ENCODE measurements at places on chromosomes 11 and 22.

DNA sequence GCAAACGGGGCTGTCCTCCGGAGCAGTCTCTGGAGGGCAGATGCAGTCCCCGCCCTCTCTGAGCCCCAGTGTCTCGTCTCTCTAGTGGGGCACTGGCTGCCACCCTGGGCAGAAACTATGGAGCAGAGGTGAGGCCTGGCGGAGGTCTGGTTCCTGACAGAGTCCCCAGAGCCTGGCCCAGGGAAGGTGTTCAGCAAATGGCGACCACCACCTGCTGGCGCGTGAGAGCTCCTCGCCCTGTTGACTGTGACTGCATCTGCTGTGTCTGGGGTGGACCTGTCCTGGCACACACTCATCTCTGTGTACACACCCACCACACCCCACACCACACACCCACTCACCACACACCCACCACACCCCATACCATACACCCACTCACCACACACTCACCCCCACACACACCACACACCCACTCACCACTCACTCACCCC is 18.3 kb upstream of the TTLL12 start:
- DNase-seq = no peak

DNA sequence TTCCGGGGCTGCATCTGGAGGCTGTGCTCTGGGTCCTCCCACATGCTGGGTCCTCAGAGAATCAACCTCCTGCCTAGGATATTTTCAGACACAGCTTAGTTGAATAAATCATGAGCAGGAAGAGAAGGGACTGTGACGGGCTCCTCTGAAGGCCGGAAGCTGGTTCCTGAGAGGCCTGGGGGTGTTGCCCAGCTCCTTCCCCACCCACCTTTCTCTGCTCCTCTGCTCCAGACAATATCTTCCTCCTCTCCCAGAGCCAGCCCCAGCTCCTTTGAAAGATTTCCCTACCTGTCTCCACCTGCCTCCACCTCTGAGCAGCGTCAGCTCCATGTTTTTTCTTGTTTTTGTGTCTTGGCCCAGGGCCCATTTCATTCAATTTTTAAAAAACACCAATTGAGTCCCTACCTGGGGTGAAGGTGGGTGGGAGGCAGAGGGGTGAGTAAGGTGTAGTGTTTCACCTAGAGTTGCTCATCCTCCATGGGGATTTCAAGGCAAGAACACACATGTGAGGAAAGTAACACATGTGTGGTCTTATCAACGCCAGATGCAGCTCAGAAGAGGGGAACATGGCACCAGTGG is 24.8 kb upstream of the THY1 start:
- DNase-seq = no peak

GRCh38 chr11:14388352-14388751 is 29.4 kb upstream of the RRAS2 start:
- no peak for DNase-seq

DNA sequence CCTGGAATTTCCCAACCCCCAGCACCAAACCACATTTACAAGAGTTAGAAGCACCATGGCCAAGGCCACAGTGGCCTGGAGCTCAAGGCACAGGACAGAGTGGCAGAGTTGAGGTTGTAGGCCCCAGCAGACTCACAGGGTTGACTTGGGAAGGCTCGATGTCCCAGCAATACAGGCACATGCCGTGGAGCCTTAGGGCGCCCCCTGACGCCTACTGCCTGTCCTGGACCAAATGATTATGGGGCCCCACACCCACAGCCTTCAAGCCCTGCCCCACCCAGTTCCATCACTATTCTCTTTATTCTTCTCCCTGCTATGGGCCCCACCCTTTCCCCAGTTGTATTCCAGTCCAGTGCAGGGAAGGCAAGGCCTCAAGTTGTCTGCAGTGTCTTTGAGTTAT is at the start of gene CCDC179:
Gene CCDC179 (minus strand): TSS at position 234 of the 400 bp plus-strand sequence. CDS start 53 bp downstream, at position 181.
- no peak for DNase-seq
